ENCODE measurements at places on chromosomes 2 and 18.

DNA sequence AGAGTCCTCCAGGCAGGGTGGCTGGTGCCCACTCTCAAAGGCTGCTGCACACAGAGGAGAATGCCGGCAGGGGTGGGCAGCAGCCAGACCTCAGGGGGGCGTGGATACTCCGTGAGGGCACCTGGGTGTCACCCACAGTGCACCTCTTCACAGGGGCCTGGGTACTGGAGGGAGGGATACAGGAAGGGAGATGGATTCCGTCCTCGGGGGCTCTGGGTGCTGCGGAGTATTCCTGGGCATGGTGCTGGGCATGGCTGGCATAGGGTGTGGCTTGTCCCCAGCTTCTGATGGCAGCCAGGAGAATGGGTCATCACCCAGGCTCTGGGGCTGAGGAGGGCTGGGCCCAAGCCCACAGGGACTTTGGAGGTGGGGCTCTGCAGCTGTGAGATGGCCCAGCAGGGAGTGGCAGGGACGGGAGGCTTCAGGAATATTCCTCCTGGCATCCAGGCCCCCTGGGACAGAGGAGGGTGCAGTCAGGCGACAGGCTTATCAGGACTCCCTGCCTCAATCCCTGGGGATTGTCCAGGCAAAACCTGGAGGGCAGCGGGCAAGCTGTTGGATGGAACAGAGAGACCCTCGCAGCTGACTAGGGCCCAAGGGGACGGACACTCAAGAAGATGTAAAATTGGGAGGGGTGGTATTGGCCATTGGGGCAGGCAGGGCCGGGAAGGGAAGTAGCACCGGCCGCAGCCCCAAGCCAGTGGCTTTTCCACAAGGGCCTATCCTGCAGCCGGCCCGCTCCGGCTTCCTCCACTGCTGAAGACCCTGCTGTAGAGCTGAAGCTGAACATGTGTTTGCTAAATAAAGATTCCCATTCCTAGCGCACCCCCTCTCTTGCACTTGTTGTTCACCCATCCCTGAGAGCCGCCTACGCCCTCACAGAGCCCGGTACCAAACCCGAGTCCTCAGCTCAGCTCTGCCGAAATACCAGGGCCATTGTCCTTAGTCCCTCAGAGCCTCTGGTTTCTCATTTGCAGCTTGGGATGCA, 5.7 kb upstream of the KLHL30 start:
- DNase-seq = no peak

GRCh38 chr2:50484371-50484770, 547.6 kb downstream of the NRXN1 start:
- DNase-seq = no peak

DNA sequence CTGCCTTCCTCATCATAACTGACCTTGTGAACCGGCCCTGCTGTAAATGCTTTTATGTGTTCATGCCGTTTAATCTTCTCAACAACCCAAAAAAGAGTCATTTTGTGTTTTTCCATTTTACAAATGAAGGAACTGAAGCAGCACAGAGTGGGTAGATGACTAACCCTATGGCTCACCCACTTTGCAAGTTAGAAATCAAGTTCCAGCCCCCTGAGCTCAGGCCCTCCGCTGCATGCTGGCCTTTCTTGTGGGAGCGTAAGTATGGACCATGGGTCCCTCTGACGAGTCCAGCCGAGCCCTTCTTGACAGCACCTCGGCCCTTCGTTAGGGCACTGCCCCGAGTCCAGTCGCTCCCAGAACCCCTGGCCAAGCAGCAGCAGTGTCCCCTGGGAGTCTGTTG, 194.6 kb downstream of the GLI2 start:
- DNase-seq = no peak

GRCh38 chr2:207692206-207693065, 19.0 kb upstream of the CCNYL1 start:
- DNase-seq = no peak

GRCh38 chr2:86482034-86482433, 40.9 kb downstream of the KDM3A start:
- DNase-seq = no peak

Data from GM03348 (cell line).